ENCODE measurements at places on chromosomes 5 and 9.

- DNase-seq = no peak
Observed at GRCh38 chr5:64587370-64587769, 81.6 kb downstream of the RGS7BP start.

DNA sequence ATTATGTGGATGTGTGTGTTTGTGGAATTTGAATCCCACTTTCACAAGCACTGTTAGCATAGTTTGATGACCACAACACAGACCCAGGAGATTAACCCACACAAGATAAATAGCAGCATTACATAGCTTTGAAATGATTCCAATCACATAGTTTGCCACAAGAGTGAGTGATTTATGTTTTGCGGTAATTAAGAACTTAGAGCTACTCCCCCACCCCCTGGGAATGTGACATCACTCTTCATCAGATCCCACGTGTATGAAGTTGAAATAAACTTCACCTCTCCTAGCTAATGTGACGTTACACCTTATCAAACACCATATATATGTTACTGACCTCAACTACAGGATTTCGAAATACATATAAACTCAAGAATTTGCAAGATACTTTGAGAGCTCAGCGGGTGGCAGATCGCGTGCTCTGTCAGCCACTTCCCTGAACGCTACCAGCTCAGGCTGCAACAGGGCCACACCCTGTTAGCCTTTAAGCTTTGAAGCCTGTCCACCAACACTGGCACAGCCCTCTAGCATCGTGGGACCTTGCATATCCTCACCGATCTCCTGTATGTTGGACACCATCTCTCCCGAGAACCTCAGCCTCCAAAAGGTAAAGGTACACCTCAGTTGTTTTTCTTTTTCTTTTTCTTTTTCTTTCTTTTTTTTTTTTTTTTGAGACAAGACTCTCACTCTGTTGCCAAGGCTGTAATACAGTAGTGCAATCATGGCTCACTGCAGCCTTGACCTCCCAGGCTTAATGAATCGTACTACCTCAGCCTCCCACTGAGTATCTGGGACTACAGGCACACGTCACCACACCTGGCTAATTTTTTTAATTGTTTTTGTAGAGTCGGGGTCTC is 1.7 kb upstream of the AGTPBP1 start:
- peak; percentile 23 for DNase-seq

DNA sequence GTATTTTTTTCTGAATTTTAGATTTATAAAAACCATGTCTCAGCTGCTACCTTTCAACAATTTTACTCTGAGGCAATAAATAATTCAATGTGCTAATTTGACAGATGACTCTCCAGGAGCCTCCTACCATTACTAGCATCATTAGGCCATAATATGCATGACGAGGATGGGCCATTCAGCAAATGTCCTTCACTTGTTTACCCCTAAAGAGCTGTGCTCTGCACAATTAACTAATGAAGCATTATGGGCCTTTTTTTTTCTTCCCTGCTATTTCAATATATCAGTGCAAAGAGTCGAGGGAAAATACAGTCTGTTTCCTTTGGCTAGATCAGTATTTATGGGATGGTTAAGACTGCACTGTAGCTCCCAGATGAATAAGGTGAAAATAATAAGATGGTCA is 627.2 kb downstream of the ISL1 start:
- no peak for DNase-seq

- DNase-seq = no peak
Observed at GRCh38 chr5:113236536-113237288, 198.1 kb downstream of the TSSK1B start.

DNA sequence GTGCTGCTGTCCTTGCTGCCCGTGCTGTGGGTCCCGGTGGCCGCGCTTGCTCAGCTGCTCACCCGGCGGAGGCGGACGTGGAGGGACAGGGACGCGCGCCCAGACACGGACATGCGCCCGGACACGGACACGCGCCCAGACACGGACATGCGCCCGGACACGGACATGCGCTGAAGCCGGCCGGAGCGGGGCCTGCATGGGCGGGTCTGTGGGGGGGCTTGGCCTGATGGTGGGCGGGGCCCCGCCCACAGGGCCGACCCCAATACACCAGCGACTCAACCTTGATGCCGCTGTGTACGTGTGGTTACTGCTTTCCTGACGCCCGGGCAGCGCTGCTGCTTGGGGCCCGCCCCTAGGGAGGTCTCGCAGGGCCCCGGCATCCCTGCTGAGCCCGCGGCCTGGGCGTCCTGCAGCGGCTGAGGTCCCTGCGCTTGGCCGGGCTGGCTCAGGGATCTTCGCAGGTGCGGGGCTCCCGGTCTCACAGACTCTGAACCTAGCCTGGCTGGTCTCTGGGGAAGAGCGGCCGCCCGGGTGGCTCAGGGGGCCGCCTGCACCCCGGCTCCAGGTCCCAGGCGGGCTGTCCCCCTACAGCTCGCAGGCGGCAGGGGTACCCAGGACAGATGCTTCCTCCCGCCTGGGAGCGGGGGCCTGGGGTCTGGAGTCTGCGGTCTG is 20.9 kb downstream of the SLC6A18 start:
- no peak for DNase-seq

GRCh38 chr9:116207371-116208111 is 54.0 kb downstream of the PAPPA start:
- DNase-seq = no peak

DNA sequence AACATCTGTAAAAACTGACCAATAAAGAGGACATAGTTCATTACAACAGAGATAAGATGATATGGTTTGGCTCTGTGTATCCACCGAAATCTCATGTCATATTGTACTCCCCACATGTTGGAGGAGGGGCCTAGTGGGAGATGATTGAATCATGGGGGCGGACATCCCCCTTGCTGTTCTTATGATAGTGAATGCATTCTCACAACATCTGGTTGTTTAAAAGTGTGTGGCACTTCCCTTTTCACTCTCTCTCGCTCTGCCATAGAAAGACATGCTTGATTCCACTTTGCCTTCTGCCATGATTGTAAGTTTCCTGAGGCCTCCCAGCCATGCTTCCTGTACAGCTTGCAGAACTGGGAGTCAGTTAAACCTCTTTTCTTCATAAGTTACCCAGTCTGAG is 292.8 kb downstream of the SLF1 start:
- DNase-seq = peak; percentile 43

- peak; percentile 13 for DNase-seq
Observed at GRCh38 chr9:84404095-84404686, 63.6 kb upstream of the SLC28A3 start.

DNA sequence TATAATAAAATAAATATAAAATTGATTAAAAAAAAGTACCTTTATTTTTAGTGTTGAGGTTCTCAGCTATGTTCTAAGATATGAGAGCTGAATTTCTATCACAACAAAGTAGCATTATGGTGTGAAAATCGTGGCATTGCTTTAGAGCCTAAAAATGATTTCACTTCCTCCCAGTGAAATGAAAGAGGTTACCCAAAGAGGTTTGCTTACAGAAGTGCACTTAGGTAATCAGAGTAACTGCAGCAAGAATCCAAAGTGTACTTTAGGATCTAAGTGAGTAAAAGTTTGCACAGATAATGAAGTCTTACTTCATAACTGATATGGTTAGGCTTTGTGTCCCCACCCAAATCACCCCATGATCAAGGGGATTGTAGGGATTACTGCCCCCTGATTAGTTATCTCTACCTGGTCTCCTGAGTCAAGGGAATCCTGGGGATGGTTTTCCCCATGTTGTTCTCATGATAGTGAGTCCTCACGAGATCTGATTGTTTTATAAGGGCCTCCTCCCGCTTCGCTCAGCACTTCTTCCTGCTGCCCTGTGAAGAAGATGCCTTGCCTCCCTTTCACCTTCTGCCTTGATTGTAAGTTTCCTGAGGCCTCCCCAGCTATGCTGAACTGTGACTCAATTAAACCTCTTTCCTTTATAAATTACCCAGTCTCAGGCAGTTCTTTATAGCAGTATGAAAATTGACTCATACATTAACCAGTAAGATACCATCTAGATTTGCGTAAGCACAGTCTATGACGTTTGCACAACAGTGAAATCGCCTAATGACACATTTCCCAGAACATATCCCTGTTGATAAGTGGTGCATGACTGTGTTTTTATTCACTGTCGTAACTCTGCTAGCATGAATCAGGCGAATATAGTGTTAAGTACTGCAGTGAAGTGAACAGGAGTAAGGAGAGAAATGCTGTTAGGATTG is 40.3 kb upstream of the LRRC70 start:
- peak; percentile 56 for DNase-seq

DNA sequence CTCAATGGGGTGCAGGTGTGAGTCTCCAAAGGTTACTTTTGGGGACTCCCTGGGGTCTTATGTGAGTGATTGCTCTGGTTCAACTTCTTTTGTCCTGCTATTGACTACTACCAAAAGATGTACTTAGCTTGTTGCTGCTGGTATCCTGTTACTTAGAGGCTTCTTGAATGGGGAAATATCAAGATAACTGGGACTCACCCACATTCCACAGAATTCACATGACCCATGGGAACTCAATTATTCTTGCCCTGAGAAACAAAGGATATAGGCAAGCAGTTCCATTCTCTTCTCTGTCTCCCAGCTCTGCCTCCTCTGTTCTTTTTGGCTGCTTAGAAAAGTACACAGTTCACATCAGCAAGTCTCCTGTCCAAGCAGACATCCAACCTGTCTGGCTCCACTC is 105.9 kb downstream of the UNC13B start:
- no peak for DNase-seq

DNA sequence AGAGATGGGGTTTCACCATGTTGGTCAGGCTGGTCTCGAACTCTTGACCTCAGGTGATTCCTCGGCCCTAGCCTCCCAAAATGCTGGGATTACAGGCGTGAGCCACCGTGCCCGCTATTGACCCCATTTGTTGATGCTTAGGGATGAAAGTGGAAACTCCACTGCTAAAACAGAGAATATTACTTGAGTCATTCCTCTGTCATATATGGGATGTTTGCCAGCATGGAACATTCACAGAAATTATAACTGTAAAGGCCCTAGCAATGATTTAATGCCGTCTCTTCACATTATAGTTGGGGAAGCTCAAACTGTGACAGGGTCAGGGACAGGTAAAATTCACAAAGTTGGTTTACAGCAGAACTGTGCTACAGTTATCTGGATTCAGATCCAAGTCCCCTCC is 94.5 kb downstream of the TMC1 start:
- no peak for DNase-seq

GRCh38 chr5:55306641-55307382 is 682 bp downstream of the DHX29 start:
- peak; percentile 30 for DNase-seq

DNA sequence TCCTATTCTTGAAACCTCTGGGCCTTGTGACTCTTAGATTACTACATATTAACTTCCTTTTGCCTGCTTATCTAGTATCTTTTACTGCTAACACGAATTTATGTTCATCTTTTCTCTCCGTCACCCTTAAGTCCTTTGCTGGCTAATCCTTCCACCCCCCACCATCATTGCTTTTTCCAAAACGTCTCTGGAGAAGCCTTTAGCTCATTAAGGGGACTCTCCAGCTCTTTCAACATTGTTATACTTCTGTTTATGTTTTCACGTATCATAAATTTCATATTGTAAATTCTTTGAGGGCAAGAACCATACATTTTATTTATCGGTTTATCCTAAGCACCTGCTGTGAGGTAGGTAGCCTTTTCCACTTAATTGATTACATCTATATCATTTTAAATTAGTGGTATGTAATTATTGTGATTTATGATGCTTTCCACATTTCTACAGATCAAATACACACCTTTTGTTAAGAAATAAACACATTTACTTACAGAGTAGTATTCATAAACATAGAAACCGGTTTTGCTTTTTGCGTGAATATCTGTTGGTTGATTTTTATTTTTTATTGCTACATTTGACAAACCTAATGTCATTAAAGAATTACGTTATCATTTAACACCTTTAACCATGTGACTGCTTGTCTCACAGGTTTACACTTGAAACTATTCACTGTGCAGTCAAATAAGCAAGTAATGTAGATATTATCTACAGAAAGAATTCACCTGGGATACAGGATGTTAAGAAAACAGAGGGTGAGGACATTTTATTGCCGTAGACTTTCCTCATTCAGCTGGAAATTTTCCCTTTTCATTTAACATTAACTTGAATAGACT is 15.4 kb upstream of the SNX2 start:
- no peak for DNase-seq

GRCh38 chr5:81749561-81750307 is 1.2 kb downstream of the SSBP2 start:
- DNase-seq = no peak

GRCh38 chr5:17396247-17396646 is 101.8 kb upstream of the TAF11L2 start:
- no peak for DNase-seq

All from hematopoietic multipotent progenitor cell treated with erythropoietin and hydrocortisone succinate and interleukin-3 and kit ligand, for 8 days (in vitro differentiated cells).